ENCODE measurements at places on chromosomes 5 and 9.

DNA sequence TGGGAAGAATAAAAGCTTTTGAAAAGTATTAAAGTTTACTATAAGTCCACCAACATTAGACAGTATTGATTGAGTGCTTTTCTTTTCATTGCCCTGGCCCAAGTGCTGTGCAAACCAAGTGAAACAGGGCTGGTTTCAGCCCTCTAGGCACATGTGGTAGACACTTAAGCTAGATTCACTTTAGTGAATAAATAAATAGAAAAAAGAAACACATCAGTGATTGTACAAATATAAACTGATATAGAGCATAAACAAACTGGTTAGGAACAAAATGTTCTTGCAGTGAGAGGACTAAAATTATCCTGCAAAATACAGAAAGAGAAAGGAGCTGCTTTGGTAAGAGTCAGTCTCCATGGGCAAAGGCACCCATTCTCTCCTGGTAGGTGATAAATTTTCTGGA, 29.7 kb downstream of the ACTBL2 start:
- no peak for DNase-seq

GRCh38 chr5:139833525-139833924, 37.9 kb downstream of the PSD2 start:
- DNase-seq: no peak

- DNase-seq: peak; percentile 19
These were observed 41.6 kb upstream of the MROH2B start for GRCh38 chr5:41112486-41113455.

GRCh38 chr5:5634817-5635216, 212.3 kb downstream of the ICE1 start:
- peak; percentile 9 for DNase-seq

DNA sequence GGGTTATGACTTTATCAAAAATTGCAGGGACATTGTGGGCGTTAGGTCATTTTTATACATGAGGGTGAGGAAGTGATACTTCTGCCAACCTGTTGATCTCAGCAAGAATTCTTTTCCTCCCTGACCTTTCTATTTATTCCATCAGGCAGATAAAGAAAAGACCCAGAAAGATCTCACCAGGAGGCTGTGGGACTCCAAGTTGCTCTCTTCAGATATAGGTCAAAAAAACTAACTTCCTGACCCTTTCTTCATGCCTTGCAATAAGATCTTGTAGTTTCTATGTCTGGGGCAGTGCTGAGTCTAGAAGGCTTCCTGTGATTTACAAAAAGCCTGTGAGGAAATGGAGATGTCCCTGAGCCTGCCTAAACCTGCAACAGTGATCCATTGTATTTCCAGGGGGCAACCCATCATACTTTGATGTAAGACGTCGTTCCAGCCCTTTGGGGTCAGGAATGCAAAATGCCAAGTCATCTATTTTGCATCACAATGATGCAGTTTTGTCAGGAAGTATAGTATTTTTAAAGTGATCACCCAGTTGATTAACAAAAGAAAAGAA, 22.0 kb upstream of the PIK3R1 start:
- peak; percentile 16 for DNase-seq

DNA sequence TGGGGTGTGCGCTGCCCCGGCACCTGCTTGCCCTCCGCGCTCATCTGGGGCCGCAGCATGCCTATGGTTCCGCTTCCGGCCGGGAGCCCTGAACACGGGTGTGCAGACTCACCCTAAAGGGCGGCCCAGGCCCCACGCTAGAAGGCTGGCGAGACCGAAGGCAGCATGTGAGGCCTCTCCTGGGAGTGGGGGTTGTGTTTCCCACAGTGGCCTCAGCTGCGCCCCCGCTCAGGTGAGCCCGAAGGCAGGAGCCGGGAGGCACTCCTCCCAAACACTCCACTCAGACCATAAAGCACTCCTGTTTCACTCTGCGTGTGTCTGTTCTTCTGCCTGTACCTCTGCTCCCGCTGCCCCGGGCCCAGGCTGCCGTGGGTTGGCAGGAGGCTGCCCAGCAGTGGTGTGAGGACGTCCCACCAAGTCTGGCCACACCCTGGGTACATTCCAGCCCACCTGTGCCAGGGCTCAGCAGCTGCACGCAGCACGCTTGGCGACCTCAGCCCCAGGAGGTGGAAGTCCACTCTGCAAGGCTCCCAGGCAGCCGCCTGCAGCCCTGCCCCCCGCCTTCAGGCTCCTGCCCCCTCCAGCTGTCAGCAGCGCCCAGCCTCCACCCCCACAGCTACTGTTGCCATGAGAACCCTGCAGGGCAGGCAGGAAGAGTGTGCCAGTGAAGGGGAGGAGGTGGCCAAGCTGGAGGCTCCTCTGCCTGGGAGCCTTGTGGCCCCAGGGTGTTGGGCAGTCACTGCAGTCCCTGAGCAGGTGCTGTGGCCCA, 1.2 kb upstream of the AJM1 start:
- peak; percentile 98 for DNase-seq

DNA sequence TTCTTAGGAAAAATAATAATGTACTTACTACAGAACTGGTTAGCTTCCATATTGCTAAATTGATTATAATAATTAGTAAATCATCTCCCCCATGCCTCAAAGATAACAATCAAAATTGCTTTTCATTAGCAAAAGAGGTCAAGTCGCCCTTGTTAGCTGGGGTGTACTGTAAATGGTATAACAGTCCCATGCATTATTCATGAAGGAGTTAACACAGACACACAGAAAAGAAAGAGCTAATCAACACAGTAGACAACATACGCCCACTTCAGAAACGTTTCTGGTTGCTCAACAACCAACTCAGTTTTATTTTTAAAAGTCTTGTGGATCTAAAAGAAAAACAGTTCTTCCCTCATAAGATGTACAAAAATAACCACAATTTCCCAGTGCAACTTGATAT, 100.2 kb downstream of the MPDZ start:
- no peak for DNase-seq

DNA sequence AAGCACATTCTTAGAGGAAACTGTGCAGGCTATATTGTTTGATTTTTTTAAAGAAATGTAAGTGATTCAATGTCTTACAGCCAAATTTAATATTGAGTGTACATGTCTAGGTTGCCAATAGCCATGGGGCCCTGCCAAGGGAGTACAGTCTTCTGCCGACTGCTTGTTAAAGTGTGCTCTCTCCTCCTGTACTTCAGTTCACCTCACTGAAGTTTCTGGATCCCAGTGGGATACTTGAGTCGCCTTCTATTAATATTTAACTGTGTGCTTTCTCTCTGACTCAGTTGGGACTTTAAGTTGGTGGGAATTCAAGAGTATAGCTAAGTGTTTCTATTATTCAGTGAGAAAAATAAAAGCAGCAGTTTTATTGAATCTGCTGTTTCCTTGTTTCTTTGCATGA, 44.5 kb upstream of the C5orf47 start:
- DNase-seq: no peak

- DNase-seq: no peak
These were observed 2.2 kb downstream of the FAM219A start for GRCh38 chr9:34456151-34456550.

- DNase-seq: no peak
These were observed 510.4 kb downstream of the PSAT1 start for GRCh38 chr9:78807286-78807685.

GRCh38 chr5:152905286-152905685, 500.2 kb upstream of the NMUR2 start:
- no peak for DNase-seq

- peak; percentile 77 for DNase-seq
These were observed 647 bp upstream of the MEGF9 start for GRCh38 chr9:120714846-120715388.

All from NCI-H69 (cell line).